Astrocyte (in vitro differentiated cells and primary cell): ENCODE measurements at places on chromosomes 2 and 18. TPM values are rescaled to one million over a fixed set of nuclear protein-coding genes. Genes with fewer than 3 reads are reported as not detected.

- H3K4me3 ChIP-seq = no peak overlapping the region
- no peaks in the 10 kb centered on the region for H3K36me3 ChIP-seq
- H3K4me1 ChIP-seq = peaks cover 31% of the 10 kb centered on the region
- H3K27ac ChIP-seq = no peak overlapping the region
- no peaks in the 10 kb centered on the region for H3K27me3 ChIP-seq
- peak; percentile 84 for DNase-seq
These were observed 195.1 kb downstream of the C1D start for GRCh38 chr2:67867735-67868134.

DNA sequence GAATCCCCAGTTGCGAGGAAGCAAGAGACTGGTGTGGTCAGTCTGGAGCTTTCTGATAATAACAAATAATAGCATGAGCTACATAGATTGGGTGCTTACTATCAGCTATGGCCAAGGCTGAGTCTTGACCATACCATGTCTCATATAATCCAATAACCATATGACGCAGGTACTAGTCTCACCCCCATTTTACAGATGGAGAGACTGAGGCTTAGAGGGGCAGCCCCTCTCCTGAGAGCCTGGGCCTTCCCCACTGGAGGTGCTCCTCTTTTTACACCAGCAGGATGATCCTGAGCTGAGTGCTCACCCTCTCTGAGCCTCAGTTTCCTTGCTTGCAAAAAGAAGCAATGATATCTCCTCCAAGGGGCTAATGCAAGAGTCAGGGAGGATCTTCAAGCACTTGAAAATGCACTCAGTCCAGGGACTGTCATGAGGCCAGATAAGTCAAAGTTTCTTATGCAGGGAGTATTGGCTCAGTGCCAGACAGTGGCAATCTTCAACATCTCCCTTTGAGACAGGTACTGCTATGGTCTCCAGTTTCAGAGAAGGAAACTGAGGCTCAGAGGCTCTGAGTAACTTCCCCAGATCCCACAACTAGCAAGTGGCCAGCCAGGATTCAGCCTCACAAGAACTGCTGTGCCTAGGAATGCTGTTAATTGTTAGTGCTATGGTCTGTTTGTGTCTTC, 149.7 kb downstream of the TFCP2L1 start:
- no peaks in the 10 kb centered on the region for H3K4me1 ChIP-seq
- H3K36me3 ChIP-seq = no peaks in the 10 kb centered on the region
- no peak overlapping the region for H3K4me3 ChIP-seq
- no peak overlapping the region for H3K27ac ChIP-seq
- no peak for DNase-seq
- H3K27me3 ChIP-seq = peaks cover 8% of the 10 kb centered on the region

DNA sequence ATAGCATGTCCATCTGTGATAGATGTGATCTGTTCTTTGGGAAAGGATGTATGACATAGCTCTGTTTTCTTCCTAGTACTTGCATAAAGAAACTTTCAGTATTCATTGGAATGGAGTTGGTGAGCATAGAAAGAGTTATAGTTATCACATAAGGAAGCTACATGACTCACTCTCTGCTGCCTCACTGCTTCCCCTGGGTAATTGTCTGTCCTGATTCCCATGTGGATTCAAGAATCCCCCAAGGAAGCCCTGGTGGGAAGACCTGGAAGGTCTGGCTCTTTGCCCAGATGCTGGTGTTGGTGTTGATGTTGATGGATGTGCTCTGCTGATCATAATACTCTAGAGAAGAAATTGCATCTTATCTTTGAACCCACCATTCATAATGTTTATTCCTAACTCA, 60.6 kb downstream of the PTPN4 start:
- no peaks in the 10 kb centered on the region for H3K36me3 ChIP-seq
- DNase-seq = peak; percentile 86
- H3K27ac ChIP-seq = peak overlapping the region; percentile 22
- no peaks in the 10 kb centered on the region for H3K27me3 ChIP-seq
- H3K4me3 ChIP-seq = no peak overlapping the region
- H3K4me1 ChIP-seq = peaks cover 10% of the 10 kb centered on the region

DNA sequence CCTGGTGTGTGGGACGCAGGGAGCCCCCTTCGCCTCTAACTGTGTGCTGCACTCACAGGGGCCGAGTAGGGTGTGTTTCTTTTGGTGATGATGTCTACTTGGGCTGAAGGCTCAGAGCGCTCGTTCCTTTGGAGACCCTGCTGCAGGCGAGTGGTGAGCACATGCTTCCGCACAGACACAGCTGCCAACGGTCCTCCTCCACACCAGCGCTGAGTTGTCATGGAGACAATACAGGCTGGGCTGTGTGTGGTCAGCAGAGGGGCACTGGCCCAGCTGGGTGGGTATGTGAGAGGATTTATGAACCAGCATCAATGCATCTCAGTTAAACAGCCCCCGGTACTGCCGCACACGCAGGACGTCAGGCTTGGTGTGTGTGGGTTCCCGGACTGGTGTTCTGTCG, 143.5 kb downstream of the SH3RF3 start:
- H3K4me3 ChIP-seq = no peak overlapping the region
- no peak overlapping the region for H3K27ac ChIP-seq
- peaks cover 7% of the 10 kb centered on the region for H3K4me1 ChIP-seq
- no peaks in the 10 kb centered on the region for H3K27me3 ChIP-seq
- no peaks in the 10 kb centered on the region for H3K36me3 ChIP-seq
- DNase-seq = peak; percentile 13

GRCh38 chr2:20470211-20470610, 23.3 kb downstream of the RHOB start:
- no peak overlapping the region for H3K4me3 ChIP-seq
- DNase-seq = no peak
- H3K27ac ChIP-seq = no peak overlapping the region
- no peaks in the 10 kb centered on the region for H3K36me3 ChIP-seq
- no peaks in the 10 kb centered on the region for H3K27me3 ChIP-seq

- DNase-seq = no peak
- no peaks in the 10 kb centered on the region for H3K4me1 ChIP-seq
- no peak overlapping the region for H3K27ac ChIP-seq
- H3K27me3 ChIP-seq = no peaks in the 10 kb centered on the region
These were observed 23.7 kb downstream of the PCARE start for GRCh38 chr2:29050591-29050990.

GRCh38 chr2:200320991-200321390, 14.5 kb downstream of the SPATS2L start:
- no peak overlapping the region for H3K4me3 ChIP-seq
- no peak overlapping the region for H3K27ac ChIP-seq
- no peak for DNase-seq
- no peaks in the 10 kb centered on the region for H3K36me3 ChIP-seq
- no peaks in the 10 kb centered on the region for H3K27me3 ChIP-seq
- H3K4me1 ChIP-seq = peaks cover 29% of the 10 kb centered on the region

DNA sequence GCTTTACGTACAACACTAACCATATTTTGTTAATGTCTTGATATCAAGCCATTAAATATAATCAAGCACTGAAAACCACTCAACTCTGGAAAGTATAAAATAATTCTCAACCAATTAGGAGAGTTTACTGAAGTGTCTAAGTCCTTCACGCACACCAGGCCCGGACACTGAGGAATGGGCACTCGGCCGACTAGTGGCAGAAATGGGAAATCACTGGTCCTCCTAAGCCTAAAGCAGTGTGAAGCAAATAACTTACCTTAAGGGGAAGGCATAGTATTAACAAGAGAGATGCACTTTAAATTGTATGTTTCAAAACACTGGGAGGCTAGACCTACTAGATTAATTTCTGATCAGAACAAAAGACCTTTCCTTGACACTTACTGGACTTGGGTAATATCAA, 45.7 kb downstream of the FAM210A start:
- no peak for DNase-seq
- H3K4me3 ChIP-seq = no peak overlapping the region
- no peaks in the 10 kb centered on the region for H3K4me1 ChIP-seq
- H3K27ac ChIP-seq = no peak overlapping the region
- no peaks in the 10 kb centered on the region for H3K36me3 ChIP-seq

GRCh38 chr18:61827591-61827990, 65.2 kb downstream of the RNF152 start:
- peaks cover 4% of the 10 kb centered on the region for H3K4me1 ChIP-seq
- no peaks in the 10 kb centered on the region for H3K36me3 ChIP-seq
- no peaks in the 10 kb centered on the region for H3K27me3 ChIP-seq
- no peak for DNase-seq
- no peak overlapping the region for H3K27ac ChIP-seq

GRCh38 chr2:85215081-85215447, 81.9 kb downstream of the TCF7L1 start:
- H3K4me1 ChIP-seq = peaks cover 19% of the 10 kb centered on the region
- no peaks in the 10 kb centered on the region for H3K27me3 ChIP-seq
- no peak overlapping the region for H3K4me3 ChIP-seq
- peak overlapping the region; percentile 18 for H3K27ac ChIP-seq
- DNase-seq = no peak

DNA sequence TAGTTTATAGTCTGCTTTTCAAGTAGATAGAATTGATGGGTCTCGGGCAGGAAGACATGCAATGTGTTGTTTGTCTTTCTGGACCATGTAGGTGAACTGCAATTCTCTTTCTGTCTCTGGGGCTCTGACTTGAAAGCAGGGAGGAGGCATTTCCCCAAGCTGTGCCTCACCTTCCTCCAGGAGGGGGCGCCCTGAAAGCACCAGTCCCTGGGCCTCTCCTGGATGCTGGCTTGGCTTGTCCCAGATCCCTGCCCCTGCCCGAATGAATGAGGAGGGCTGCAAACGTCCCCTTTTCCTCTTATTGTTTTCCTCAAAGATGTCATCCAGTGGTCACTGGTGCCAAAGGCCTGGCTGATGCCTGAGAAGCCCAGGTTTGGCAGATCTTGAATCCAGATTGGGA, 270.6 kb downstream of the CELF4 start:
- H3K36me3 ChIP-seq = no peaks in the 10 kb centered on the region
- H3K4me3 ChIP-seq = no peak overlapping the region
- DNase-seq = no peak
- H3K27me3 ChIP-seq = no peaks in the 10 kb centered on the region
- no peak overlapping the region for H3K27ac ChIP-seq
- peaks cover 11% of the 10 kb centered on the region for H3K4me1 ChIP-seq

DNA sequence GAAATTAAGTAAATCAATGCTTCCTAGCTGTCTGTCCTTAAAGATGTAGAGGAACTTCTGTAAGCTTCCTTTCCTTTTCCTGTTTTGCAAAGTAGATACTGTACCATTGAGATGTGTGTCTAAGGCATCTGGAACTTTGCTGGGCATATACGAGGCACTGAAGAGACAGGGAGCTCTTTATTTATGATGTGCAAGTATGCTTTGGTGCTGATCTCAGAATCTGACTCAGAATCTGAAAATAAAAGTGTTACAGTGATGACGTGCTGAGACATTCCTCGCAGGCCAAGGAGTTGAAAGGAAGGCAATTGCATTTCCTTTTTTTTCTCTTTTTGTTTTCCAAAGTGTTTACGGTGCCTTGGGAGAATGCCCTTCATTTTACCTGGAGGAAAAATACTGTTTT, 230.9 kb upstream of the RGPD4 start:
- no peaks in the 10 kb centered on the region for H3K36me3 ChIP-seq
- peaks cover 20% of the 10 kb centered on the region for H3K4me1 ChIP-seq
- peak overlapping the region; percentile 2 for H3K4me3 ChIP-seq
- no peaks in the 10 kb centered on the region for H3K27me3 ChIP-seq
- DNase-seq = peak; percentile 79

The IL36B gene
- not detected in 2 replicates for total RNA-seq

The ECEL1 gene
- total RNA-seq = 0.14 TPM in 1 of 2 replicates, not detected in the other

The OBSL1 gene
- 77.5 and 88.1 TPM in 2 replicates for total RNA-seq

The SERPINB2 gene
- 0.60 and 1.7 TPM in 2 replicates for total RNA-seq

The RESP18 gene
- not detected in 2 replicates for total RNA-seq

The TSN gene
- 60.3 and 68.2 TPM in 2 replicates for total RNA-seq

The NEMP2 gene
- total RNA-seq = 2.7 and 3.8 TPM in 2 replicates

The NIF3L1 gene
- total RNA-seq = 17.4 and 17.8 TPM in 2 replicates
